Psoas muscle (tissue), 8 donors: ENCODE measurements at places on chromosomes 5 and 9. TPM values are rescaled to one million over a fixed set of nuclear protein-coding genes. Genes with fewer than 3 reads are reported as not detected.

GRCh38 chr5:102666164-102666946, 88.8 kb upstream of the PAM start:
- no peaks in the 10 kb centered on the region for H3K36me3 ChIP-seq
- peaks cover 2% of the 10 kb centered on the region for H3K27me3 ChIP-seq
- H3K4me1 ChIP-seq, result no peaks in the 10 kb centered on the region
- DNase-seq, result no peak
- H3K4me3 ChIP-seq, result no peak overlapping the region

- H3K27ac ChIP-seq, result no peak overlapping the region
- no peak for DNase-seq
- no peak overlapping the region for H3K4me3 ChIP-seq
- H3K36me3 ChIP-seq, result no peaks in the 10 kb centered on the region
- no peaks in the 10 kb centered on the region for H3K4me1 ChIP-seq
Measured at GRCh38 chr5:170491479-170491878, 12.3 kb upstream of the KCNIP1 start.

DNA sequence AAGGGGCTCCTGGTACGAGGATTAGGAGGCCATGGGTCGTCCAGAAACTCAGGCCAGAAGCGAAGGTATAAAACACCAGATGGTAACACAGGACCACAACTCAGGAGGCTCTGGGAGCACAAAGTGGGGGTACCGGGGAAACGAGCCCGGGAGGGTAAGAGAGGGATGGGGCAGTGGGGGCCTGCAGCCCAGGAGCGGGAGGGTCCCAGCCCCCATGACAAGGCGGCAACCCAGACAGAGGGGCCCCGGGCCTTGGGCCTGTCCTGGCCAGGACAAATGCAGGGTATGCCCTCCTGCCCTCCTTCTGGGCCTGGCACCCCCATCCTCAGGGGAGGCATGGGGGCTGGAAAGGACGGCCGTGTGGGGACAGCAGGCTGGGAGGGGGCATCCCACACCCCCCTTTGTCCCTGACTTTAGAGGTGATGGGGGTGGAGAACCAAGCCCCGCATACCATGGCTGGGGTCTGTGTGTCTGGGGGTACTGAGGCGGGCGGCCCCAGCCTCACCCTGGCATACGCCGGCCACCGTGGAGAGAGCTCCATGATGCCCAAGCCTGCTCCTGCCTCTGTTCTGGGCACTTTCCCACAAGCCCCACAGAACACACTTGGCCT, 47.0 kb upstream of the EXOC3 start:
- no peaks in the 10 kb centered on the region for H3K36me3 ChIP-seq
- H3K4me3 ChIP-seq, result no peak overlapping the region
- peaks cover 24% of the 10 kb centered on the region for H3K27me3 ChIP-seq
- H3K4me1 ChIP-seq, result peaks cover 4% of the 10 kb centered on the region

GRIA1 gene
- 0.28 TPM for total RNA-seq

DNA sequence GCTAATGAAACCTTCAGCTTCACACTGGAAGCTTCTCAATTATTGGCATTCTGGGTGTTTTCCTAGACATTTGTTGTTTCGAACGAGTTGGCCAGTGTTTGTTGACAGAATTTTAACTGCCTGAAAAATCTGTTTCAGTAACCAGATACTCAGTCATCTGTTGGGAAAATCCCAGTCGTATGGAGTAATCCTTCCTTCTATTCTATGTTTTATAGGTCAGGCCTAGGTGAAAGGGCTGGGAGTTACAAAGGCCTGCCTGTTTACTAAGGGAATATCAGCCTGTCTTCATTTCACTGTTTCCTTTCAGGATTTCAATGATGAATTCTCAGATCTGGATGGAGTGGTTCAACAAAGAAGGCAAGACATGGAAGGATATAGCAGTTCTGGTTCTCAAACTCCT, 59.9 kb downstream of the GRAMD2B start:
- H3K4me3 ChIP-seq, result no peak overlapping the region
- DNase-seq, result no peak
- H3K4me1 ChIP-seq, result no peaks in the 10 kb centered on the region
- H3K36me3 ChIP-seq, result peaks cover 32% of the 10 kb centered on the region

DNA sequence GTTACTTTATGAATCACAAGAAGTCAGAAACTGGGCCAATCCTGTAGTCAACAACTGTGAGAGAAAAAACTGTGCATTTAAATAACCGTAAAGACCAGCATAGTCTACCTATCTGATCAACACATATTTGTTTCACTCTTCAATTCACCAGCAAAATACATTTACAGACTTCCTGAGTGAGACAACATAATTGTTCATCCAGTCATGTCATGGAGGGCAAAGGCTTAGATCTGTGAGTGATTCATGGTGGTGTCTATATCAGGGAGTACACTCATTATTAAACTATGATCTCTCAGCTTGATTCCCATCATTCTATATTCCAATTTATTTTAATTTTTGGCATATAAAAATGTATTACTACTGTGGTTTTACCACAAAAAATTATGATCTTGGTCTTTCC, 694.6 kb downstream of the DNAH5 start:
- no peaks in the 10 kb centered on the region for H3K36me3 ChIP-seq
- no peaks in the 10 kb centered on the region for H3K4me1 ChIP-seq
- H3K4me3 ChIP-seq, result no peak overlapping the region
- no peak for DNase-seq
- H3K27ac ChIP-seq, result no peak overlapping the region

- no peak overlapping the region for H3K4me3 ChIP-seq
- H3K27me3 ChIP-seq, result no peaks in the 10 kb centered on the region
- H3K27ac ChIP-seq, result no peak overlapping the region
- peak; percentile 38 for DNase-seq
Measured at GRCh38 chr9:79471580-79472543, 99.9 kb upstream of the TLE4 start.

DNA sequence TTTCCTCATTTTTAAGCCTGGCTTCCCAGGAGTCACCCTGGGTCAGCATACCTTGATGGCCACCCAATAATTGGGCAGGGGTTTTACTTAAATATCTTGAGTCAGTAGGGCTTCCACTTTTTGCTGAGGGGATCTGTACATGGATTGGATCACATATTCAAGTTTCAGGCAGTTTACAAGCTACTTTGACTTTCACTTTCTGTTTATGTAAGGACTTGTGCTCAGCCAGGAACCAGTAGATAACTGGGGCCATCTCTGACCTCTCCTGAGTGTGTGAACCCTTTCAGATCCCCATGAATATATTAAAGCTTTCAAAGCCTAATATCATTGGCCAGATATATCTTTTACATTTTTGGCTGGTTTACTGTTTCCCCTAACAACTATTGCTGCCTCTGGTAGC, 45.1 kb downstream of the SLCO6A1 start:
- no peak for DNase-seq
- H3K36me3 ChIP-seq, result no peaks in the 10 kb centered on the region
- no peaks in the 10 kb centered on the region for H3K27me3 ChIP-seq
- H3K4me1 ChIP-seq, result no peaks in the 10 kb centered on the region
- no peak overlapping the region for H3K4me3 ChIP-seq

DNA sequence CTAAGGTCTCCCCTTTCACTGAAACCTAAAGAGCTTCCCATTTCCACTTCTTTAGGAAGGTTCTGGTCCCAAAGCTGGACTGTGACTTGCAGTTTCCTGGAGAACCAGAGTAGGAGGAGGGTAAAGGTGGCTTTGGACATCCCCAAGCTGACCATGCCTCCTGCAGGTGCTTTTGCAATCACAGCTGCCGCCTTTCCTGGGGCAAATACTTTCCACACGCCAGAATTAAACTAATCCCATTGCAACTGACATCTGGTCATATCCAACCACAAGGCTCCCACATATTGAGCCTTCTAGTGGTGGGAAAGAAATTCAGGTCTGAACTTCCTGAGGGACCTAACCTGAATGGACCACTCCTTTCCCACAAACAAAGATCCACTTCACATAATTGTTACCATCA, 92.7 kb downstream of the NRG2 start:
- DNase-seq, result no peak
- peak overlapping the region; percentile 81 for H3K27ac ChIP-seq
- no peak overlapping the region for H3K4me3 ChIP-seq
- peaks cover 58% of the 10 kb centered on the region for H3K4me1 ChIP-seq
